ENCODE measurements at places on chromosomes 5 and 9.

GRCh38 chr5:143805861-143806260, 6.1 kb upstream of the HMHB1 start:
- no peak for DNase-seq

DNA sequence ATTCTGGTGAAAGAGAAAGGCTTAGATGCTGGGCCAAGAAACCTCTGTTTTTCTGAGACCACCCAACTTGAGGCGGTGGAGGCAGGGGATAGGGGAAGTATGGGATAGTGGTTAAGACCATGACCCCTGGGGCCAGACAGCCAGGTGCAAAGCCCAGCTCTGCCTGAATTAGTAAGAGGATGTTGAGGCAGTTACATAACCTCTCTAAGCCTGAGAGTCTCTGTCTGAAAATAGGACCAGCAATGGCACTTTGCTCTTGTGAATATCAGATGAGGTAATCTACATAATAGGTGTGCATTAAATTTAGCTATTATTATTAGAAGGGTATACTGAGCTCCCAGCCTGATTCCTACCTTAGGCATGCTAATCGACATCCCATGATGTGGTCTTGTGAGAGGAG, 68.2 kb downstream of the DOCK2 start:
- DNase-seq = no peak

DNA sequence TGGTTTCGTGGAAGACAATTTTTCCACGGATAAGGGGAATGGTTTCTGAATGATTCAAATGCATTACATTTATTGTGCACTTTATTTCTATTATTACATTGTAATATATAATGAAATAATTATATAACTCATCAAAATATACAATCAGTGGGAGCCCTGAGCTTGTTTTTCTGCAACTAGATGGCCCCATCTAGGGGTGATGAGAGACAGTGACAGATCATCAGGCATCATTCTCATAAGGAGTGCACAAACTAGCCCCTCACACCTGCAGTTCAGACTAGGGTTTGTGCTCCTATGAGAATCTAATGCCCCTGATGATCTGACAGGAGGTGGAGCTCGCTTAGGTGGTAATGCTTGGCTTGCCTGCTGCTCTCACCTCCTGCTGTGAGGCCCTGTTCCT, 6.4 kb downstream of the ISCA1 start:
- DNase-seq = no peak

- DNase-seq = no peak
Observed at GRCh38 chr9:120846251-120846889, 3.6 kb upstream of the PSMD5 start.

DNA sequence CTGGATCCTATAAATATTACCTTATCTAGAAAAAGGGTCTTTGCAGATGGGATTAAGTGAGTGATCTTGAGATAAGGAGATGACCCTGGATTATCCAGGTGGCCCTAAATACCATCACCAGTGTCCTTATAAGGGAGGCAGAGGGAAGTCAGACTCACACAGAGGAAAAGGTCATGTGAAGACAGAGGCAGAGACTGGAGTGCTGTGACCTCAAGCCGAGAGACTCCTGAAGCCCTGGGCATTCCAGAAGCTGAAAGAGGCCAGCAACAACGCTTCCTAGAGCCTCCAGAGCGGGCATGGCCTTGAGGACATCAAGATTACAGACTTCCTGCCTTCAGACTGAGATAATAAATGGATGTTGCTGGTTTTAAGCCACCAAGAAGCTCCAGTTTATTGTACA, 118.8 kb downstream of the ATPSCKMT start:
- DNase-seq = no peak

DNA sequence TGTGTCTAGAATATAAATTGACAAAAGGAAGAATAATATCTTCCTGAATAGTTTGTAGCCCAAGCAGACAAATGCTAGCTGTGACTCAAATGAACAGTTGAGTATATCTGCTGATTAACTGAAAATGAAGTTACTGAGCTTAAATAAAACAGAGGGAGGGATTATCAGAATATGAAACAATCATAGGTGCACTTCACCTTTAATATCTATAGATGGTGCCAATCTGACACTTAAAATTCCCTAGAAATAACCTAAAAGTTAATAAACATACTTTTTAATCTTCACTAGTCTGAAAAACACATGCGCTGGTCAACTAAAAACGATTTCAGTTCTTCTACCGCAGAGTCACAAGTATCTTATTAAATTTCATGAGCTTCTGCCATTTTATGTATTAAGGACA, 280.8 kb upstream of the RASA1 start:
- DNase-seq = no peak

DNA sequence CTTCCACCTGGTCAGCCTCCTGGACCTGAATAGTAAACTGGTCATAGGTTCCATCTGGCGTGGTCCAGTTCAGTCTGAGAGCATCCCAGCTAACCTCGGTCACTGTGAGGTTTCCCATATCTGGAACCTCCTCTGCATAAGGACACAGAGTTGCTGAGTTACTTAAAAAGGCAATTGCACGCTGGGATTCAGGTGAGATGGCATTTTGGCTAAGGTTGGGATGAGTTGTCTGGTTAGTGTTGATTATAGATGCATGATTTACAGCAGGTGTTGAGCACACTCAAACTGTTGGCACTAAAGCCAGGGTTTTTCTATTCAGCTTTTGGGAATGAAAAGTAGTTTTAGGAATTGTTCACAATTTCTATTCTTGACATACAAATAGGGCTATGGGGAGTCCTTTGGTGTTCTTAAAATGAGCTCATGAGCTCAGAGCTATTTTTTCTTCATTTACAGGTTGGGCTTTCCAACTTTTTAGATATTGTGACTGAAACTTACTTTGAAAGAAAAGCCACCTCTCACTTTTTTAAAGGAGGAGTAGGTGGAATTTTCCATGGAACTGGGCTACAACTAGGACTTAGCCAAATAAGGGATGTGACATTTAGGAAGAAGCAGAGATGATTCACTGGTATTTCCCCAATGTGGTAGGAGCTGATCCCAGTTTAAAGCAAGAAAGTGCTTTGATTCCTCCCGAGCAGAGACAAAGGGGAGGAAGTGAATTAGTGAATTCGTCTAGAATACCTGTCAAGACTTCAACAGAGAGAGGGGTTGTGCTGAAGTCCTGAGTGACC, 54.7 kb downstream of the TNC start:
- DNase-seq = no peak

DNA sequence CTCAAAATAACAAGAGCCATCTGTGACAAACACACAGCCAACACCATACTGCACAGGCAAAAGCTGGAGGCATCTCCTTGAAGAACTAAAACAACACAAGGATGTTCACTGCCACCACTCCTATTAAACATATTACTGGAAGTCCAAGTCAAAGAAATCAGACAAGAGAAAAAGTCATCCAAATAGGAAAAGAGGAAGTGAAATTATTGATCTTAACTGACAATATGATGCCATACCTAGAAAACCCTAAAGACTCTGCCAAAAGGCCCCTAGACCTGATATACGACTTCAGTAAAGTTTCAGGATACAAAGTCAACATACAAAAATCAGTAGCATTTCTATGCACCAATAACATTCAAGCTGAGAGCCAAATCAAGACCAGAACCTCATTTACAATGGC, 30.0 kb upstream of the MACIR start:
- no peak for DNase-seq

- DNase-seq = no peak
Observed at GRCh38 chr5:130316971-130317680, 412.9 kb downstream of the CHSY3 start.

DNA sequence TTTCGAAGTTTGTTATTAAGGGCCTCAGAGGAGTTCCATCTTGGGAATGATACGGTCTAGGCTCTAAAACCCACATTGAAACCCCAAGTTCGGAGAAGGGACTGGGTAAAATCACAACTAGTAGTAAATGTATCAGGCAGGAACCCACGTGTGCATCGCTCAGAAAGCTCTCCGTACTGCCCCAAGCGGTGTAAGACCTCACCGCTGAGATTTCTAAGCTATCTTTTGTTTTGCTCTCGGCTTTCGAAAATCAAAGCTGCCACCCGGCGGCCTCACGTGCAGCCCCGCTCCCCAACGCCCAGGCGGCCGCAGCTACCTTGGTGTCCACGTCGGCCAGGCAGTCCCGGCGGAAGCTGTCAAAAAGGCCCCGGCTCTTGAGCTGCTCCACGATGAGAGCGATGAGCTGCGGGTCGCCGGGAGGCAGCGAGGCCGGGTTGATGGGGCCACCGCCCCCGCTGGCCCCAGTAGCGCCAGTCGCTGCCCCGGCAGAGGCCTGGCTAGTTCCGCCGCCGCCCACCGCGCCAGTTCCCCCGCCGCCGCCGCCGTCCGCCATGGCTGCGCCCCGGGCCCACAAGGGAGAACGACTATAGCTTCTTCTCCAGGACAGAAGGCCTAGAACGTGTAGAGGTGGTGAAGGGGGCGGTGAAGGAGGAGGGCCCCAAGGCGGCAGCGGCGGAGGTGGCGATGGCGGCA, 420 bp downstream of the BOD1 start:
- DNase-seq = peak; percentile 33

DNA sequence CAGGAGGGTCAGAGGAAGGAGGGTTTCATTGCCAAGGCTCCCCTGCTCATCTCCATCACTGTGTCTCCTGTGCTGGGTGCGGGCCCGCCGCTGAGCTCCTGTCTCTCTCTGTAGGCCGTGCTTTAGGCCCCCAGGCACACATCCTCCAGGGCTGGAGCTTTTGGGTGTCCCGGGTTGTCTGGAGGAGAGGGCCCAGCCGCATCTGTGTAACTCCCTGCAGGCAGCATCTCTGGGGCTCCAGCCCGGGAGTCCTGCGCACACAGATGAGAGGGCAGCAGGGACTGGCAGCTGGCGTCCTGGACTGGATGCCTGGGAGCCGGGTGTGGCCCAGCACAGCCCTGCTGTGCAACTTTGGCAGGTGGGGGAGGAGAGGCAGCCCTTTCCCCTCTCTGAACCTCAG, 40.2 kb downstream of the LRSAM1 start:
- DNase-seq = no peak

- DNase-seq = no peak
Observed at GRCh38 chr5:88251048-88251711, 17.5 kb downstream of the TMEM161B start.

GRCh38 chr9:22682536-22682935, 235.9 kb downstream of the DMRTA1 start:
- DNase-seq = no peak

GRCh38 chr9:130138791-130139190, 33.4 kb upstream of the NCS1 start:
- DNase-seq = peak; percentile 3

DNA sequence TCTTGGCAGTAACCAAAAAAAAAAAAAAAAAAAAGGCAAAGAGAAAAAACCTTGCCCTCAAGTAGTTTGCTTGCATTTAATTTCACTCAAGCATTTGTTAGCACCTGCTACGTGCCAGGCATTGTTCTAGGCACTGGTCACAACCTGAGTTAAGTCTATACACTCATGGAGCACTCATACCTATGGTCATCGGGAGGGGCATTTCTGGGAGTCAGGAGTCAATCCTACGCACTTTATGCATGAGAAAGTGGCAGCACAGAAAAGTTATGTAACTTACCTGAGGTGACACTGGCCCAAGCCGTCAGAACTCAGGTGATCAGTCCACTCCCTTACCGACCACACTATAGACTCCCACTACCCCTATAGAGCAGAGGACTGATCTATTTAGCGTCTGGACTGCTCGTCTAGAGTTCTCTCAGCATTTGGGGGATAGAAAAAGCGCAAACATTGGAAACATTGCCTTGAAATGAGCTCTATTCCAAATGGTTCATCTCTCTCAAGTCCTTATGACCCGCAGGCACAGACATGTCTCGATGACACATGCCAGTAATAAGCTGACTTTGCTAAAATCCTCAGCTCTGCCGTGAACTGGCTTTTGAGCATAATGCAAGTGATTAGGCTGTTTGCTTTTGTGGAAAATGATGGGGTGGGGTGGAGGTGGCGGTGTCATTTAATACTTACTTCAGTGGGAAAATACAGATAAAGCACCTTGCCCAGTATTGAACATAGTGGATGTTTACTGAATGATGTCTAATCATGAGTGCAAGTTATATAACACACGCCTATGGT, 160.2 kb downstream of the ARHGEF28 start:
- no peak for DNase-seq

DNA sequence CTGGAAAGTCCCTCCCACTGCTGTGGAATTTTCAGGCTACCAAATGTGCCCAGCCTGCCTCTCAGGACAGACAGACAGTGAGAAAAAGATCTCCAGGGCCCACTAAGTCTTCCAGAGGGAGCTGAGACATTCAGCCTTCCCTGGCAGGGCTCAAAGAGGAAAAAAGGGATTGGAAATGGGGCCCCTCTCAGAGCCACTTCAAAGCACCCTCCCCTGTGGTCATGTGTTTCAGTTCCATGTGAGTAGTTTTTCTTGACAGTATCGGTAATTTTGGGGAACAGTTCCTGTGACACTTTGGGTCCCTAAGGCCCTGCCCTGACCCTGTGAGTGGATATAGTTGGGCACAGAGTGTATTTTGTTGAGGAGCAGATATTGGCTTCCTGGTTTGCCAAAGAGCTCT, 25.0 kb downstream of the LARP1 start:
- DNase-seq = no peak

GRCh38 chr9:85142968-85143367, 473.4 kb downstream of the NTRK2 start:
- DNase-seq = no peak

DNA sequence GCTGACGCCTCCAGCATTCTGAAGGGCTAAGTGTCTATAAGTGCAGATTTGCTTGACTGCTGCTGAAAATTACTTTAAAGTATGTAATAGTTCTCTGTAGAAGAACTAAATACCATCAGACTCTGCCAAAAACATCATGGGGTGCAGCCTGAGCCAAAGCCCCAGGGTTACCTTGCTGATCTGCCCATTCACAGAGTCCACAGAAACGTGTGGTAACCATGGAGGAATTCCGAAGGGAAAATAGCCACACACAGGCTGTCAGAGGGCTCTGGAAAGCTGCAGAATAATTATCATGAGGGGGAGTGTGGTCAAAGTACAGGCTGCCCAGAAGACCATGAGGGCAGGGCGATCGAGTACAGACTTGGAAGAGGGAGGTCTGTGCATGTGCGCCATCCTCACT, 36.4 kb downstream of the RETREG1 start:
- DNase-seq = no peak

DNA sequence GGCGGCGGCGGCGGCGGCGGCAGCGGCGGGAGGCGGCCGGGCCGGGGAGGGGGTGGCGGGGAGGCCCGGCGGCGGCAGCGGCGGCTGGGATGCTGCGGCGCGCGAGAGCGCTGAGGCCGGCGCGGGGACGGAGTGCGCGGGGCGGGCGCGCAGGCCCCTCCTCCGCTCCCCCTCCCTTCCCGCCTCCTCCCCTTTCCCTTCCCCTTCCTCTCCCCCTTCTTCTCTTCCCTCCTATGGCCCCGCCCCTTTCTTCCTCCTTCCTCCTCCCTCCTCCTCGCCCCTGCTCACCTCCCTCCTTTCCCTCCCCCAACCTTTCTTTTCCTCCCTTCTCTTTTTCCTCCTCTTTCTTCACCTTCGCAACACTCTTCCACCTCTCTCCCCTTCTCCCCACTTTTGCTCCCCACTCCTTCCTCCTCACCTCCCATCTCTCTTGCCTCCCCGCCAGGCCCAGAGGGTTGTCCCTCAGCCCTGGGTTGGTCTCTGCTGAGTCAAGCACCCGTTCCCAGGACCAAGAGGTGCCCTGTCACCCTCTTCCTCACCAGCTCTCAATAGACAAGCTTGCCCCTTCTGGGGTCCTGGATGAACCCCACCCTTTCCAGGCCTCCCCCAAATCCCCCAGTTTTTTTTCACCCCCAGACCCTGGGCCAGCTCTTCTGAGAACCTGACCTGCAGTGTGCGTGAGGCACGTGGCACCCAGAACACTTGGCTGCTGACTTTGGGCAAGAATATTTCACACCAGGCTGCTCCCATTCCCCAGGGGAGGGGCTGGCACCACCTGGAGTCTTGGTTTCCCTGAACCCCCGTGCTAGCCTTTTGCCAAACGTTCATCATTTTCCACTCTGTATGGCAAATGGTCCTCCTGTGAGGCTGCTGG, at the start of gene SEMA4D:
Gene SEMA4D, minus strand, starts transcription at position 136 of the 874 bp plus-strand sequence. CDS start 92,657 bp downstream, outside the sequence.
- no peak for DNase-seq

GRCh38 chr9:127777368-127777980, 992 bp downstream of the SH2D3C start:
- no peak for DNase-seq

Data from NCI-H446 treated with DMSO at 0.1 percent for 48 hours (cell line).